ENCODE measurements at places on chromosomes 1 and 21. TPM values are rescaled to one million over a fixed set of nuclear protein-coding genes. Genes with fewer than 3 reads are reported as not detected.

GRCh38 chr1:23810818-23811540 lies 10.4 kb upstream of the GALE start:
- peak; percentile 52 for DNase-seq

GRCh38 chr1:82455342-82455741 lies 654.6 kb downstream of the ADGRL2 start:
- DNase-seq: no peak

GRCh38 chr1:171296897-171297296 lies 17.1 kb upstream of the FMO4 start:
- DNase-seq: no peak

Gene SGIP1
- 68.9 TPM for total RNA-seq

Gene HAO2
- not detected for total RNA-seq

Gene FHAD1
- total RNA-seq: 0.51 TPM

Measured in endothelial cell of umbilical vein (primary cell).